Mesothelial cell of epicardium (in vitro differentiated cells): ENCODE measurements at places on chromosomes 16 and 17. TPM values are rescaled to one million over a fixed set of nuclear protein-coding genes. Genes with fewer than 3 reads are reported as not detected.

DNA sequence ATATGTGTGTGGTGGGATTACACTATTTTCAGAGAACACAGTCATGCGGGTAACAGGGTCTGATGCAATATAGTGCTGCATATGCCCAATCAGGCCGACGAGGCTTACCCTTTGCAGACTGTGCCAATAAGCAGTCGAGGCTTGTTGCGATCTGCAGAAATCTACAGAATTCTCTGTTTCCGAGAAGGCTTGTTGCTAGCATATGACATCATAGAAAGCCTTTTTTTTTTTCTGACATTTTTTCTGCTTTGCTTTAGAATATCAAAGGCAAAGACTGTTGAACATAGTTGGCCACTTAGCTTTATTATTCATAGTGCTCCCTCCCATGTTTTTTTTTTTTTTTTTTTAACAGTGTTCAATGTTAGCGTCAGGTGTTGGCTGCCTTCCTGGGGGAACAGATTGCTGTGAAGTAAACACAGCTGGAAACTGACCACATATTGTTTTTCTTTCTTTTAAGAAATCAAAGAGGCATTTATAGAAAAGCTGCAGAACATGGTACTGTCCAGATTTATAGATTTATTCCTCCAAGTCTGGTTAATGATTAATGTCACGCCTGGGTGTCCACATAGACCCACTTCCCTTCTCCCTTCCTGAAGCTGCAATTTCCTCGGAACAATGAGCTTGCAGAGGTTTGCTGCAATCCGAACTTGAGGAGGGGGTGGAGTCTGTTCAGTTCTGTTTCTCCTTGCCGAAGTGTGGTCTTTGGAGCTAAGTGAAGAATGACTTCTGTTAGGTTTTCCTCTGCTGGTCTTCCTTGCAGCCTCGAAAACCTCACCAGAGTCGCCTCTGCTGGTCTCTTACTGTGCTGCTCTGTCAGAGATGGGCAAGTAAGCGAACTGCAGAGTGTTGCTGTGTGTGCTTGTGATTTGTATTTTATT is 87.3 kb downstream of the MAP2K6 start:
- DNase-seq: no peak

- no peak for DNase-seq
Measured at GRCh38 chr16:29775742-29776408, 2.2 kb upstream of the ZG16 start.

GRCh38 chr17:76414334-76415295 is 30.2 kb downstream of the SPHK1 start:
- peak; percentile 58 for DNase-seq

DNA sequence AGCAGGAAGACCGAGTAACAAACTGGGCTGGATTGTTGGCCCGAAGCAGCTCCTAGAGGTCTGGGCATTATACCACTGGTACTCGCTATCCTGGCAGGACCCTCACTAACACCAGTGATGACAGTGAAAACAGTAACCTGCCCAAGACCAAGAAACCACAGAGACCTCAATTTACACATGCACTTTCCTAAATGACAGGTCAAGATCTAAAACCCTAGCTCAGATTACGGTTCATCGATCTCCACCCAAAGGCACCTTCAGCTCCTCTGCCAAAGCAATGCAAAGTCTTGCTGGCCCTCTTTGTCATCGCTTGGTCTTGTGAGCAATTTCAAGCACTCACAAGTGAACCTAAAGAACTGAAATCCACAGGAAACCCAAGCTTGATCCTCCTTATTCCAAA is 1.5 kb downstream of the PIP4K2B start:
- no peak for DNase-seq

- DNase-seq: no peak
Measured at GRCh38 chr17:81339191-81339533, 44.1 kb upstream of the SLC38A10 start.

GRAP gene
- 1.4 to 1.8 TPM (median 1.6 TPM) in 3 replicates for total RNA-seq

GAST gene
- not detected in 3 replicates for total RNA-seq

SKAP1 gene
- total RNA-seq: 3.4 to 4.3 TPM (median 3.4 TPM) in 3 replicates
